T-cell (primary cell): ENCODE measurements at places on chromosomes 12 and 14. TPM values are rescaled to one million over a fixed set of nuclear protein-coding genes. Genes with fewer than 3 reads are reported as not detected.

The LALBA gene
- not detected for total RNA-seq

The CLEC6A gene
- not detected for total RNA-seq

The HHIPL1 gene
- total RNA-seq, result 0.23 TPM

DNA sequence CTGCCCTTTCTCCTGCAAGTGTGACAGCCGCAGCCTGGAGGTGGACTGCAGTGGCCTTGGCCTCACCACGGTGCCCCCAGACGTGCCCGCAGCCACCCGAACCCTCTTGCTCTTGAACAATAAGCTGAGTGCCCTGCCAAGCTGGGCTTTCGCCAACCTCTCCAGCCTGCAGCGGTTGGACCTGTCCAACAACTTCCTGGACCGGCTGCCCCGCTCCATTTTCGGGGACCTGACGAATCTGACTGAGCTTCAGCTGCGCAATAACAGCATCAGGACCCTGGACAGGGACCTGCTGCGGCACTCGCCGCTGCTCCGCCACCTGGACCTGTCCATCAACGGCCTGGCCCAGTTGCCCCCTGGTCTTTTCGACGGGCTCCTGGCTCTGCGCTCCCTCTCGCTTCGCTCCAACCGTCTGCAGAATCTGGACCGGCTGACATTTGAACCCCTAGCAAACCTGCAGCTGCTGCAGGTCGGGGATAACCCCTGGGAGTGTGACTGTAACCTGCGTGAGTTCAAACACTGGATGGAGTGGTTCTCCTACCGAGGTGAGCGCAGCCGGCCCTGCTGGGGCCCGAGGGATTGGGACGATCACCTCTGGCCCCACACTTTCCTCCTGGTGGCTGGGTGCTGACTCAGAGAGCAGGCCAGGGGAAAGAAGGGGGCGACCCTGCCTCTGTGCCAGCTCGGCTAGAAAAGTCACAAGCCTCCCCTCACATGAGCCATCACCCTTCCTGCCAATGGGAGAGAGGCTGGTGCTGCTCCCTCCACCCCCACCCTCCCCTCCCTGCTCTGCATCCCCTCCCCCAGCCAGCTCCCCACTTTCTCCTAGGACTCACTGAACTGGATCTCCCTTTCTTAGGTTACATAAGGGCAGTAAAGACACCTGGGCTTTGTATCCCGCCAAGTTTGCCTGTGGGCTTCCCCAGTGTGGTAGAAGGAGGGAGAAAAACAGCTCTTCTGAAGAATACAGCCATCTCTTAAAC is 10.9 kb downstream of the LRTM2 start:
- peaks cover 74% of the 10 kb centered on the region for H3K27me3 ChIP-seq
- no peaks in the 10 kb centered on the region for H3K36me3 ChIP-seq
- no peak overlapping the region for H3K27ac ChIP-seq

DNA sequence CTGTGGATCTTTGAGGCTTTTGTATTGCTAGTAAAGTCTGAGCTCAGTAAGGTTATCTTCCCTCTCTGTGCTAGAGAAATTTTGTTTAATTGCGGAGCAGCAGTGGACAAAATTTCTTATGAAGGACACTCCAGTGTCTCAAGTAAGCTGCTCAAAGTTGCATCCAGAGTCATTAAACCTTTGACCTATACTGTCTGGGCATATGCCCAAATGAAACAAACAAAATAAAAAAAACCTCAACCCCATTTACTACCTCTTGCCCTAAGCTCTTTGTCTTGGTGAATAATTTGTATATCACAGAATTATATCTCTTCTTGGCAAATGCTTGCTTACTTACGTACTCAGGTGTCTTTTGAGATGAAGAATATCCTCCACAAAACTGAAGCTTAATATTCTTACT is 465.2 kb downstream of the SOX5 start:
- H3K4me1 ChIP-seq, result no peaks in the 10 kb centered on the region
- no peak overlapping the region for H3K4me3 ChIP-seq
- no peak for DNase-seq
- no peaks in the 10 kb centered on the region for H3K27me3 ChIP-seq
- H3K27ac ChIP-seq, result no peak overlapping the region

- DNase-seq, result no peak
- H3K27me3 ChIP-seq, result no peaks in the 10 kb centered on the region
- no peak overlapping the region for H3K27ac ChIP-seq
- no peak overlapping the region for H3K4me3 ChIP-seq
- H3K36me3 ChIP-seq, result no peaks in the 10 kb centered on the region
Measured at GRCh38 chr12:75623631-75624154, 112.3 kb upstream of the KRR1 start.

- DNase-seq, result peak; percentile 81
- H3K27ac ChIP-seq, result peak overlapping the region; percentile 90
- H3K36me3 ChIP-seq, result peaks cover 2% of the 10 kb centered on the region
- no peak overlapping the region for H3K4me3 ChIP-seq
- no peaks in the 10 kb centered on the region for H3K27me3 ChIP-seq
Measured at GRCh38 chr14:92615451-92615850, 101.9 kb downstream of the RIN3 start.

DNA sequence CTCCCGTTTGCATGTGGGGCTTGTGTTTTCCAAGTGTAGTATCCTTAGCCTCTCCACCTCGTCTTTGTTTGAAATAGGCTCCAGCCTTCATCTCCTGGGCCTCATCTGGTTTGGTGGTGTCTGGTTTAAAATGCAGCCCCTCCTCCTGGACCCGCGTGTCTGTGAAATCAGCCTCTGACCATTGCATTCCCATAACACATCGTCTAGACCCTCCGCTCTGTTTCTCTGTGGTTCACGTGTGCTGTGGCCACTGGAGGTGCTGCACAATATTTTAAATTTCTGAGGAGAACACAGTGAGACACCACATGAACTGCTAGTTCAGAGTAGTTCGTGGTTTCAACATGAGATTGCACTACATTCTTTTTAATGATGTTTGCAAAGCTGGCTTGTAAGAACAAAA is 35.6 kb downstream of the UBE3B start:
- H3K36me3 ChIP-seq, result peaks cover 84% of the 10 kb centered on the region
- H3K27ac ChIP-seq, result no peak overlapping the region
- H3K4me1 ChIP-seq, result no peaks in the 10 kb centered on the region
- H3K4me3 ChIP-seq, result no peak overlapping the region
- DNase-seq, result no peak

DNA sequence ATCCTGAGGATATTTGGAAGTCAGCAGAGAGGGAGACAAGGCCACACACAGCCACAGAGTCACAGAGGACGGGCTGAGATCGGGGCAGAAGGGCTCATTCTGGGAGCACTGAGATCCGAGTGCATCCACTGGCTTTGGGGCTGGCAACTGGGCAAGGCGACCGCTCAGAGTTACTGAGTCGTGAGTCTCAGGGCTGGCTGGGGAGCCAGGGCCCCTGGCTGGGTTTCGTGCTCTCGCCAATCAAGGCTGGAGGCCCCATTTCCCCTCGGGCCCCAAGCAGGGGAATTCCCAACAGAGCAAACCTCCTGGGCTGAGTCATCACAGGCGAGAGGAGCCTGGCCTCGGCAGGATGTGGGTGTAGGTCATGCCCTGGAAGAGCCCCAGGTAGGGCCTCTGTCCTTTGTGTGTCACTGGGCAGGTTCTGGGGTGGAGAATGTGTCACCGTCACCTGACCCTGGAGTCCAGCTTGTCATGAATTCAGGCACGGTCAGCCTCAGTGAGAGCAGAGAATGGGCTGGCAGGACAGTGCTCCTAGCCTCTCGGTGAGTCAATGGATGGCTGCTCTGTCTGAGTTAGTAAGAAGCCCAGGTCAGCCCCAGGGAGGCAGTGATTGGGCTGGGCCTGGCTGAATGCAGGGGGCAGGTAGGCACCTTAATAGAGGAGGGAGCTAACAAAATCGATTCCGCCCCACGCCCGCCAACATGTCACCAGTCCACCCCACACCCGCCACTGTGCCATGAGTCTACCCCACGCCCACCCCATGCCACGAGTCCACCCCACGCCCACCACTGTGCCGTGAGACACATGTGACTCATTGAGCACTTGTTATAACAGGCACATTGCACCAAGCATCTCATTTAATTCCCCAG is 16.9 kb downstream of the ASB2 start:
- H3K36me3 ChIP-seq, result no peaks in the 10 kb centered on the region
- H3K4me3 ChIP-seq, result peak overlapping the region; percentile 2
- peak; percentile 90 for DNase-seq
- H3K27ac ChIP-seq, result peak overlapping the region; percentile 93
- peaks cover 98% of the 10 kb centered on the region for H3K4me1 ChIP-seq

DNA sequence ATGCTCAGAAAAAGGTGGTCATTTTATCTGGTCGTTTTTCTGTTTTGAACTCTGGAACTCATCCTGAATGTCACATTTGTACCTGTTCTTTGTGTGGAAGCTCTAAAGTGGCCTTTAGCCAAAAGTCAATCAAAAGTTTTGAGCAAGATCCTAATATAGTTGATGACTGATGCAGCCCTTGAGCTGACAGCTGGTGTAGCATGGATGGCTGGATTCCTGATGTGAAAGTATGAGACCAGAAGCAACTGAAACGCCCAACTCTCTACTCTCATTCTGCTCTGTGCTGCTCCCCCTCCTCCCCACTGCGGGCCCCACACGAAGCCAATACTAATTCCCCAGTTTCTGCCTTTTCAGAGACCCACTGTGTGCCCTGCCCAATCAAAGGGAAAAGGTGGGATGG is 10.3 kb upstream of the MYH7 start:
- H3K27me3 ChIP-seq, result no peaks in the 10 kb centered on the region
- no peaks in the 10 kb centered on the region for H3K4me1 ChIP-seq
- H3K27ac ChIP-seq, result no peak overlapping the region
- H3K36me3 ChIP-seq, result no peaks in the 10 kb centered on the region
- no peak overlapping the region for H3K4me3 ChIP-seq

DNA sequence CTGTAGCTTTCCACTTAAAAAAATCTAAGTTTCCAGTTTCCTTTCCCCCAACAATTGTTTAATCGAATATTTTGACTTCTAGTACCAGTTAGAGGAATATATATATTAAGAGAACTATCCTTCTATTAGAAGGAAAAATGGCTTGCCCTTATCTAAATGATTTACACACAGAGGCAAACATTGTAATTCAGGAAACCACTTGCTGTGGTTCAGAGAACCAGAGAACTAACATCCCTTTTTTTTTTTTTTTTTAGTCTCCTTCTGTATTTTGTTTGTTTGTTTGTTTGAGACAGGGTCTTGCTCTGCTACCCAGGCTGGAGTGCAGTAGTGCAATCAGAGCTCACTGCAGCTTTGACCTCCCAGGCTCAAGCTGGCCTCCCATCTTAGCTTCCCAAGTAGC is 746.6 kb downstream of the VRK1 start:
- DNase-seq, result no peak
- no peak overlapping the region for H3K4me3 ChIP-seq
- H3K27me3 ChIP-seq, result no peaks in the 10 kb centered on the region
- no peaks in the 10 kb centered on the region for H3K36me3 ChIP-seq

DNA sequence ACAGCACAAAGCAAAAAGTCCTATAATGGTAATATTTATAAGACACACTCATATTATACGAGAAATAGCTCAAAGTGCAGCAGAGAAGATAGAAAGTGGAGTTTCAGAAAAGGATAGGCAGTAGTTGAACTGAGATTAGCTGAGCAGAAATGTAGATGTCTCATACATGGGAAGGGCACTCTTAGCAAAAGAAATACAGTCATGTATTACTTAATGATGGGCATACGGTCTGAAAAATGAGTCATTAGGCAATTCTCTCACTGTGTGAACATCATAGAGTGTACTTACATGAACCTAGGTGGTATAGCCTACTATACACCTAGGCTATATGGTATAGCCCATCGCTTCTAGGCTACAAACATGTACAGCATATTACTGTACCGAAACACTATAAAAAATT is 671.3 kb downstream of the RPS29 start:
- H3K36me3 ChIP-seq, result no peaks in the 10 kb centered on the region
- no peak overlapping the region for H3K27ac ChIP-seq
- DNase-seq, result no peak
- H3K4me1 ChIP-seq, result no peaks in the 10 kb centered on the region

DNA sequence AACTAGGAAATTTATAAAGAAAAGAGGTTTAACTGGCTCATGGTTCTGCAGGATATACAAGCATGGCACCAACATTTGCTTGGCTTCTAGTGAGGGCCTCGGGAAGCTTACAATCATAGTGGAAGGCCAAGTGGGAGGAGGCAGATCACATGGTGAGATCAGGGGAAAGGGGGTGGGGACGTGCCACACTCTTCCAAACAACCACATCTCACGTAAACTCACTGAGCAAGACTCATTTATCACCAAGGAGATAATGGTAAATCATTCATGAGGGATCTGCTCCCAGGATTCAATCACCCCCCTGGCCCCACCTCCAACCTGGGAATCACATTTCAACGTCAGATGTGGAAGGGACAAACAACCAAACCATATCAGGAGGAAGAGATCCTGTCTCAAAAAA is 35.8 kb downstream of the NUMB start:
- DNase-seq, result no peak
- no peak overlapping the region for H3K4me3 ChIP-seq
- H3K27ac ChIP-seq, result no peak overlapping the region
- peaks cover 4% of the 10 kb centered on the region for H3K4me1 ChIP-seq
